RWPE1 (cell line): ENCODE measurements at places on chromosomes 3 and 15.

GRCh38 chr3:128153156-128154041, at the start of gene EEFSEC:
EEFSEC (plus strand) TSS chr3:128153481; CDS start chr3:128153508, 27 bp downstream.
- peak; percentile 73 for DNase-seq

GRCh38 chr3:155497930-155498647, 204.6 kb upstream of the STRIT1 start:
- DNase-seq, result peak; percentile 33

GRCh38 chr15:80202641-80203360, 49.2 kb downstream of the CTXND1 start:
- DNase-seq, result peak; percentile 91

DNA sequence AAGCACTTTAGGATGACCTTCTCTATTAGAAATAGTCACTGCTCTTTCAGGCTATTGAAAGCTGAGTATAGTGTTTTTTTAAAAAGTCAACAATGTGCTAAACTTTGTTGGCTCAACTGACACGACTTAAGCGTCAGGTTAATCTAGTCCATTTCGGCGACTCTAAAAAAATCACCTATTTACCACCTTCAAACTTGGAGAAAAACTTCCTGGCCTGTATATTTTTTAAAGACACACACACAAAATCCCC, 517.8 kb downstream of the FOXP1 start:
- DNase-seq, result no peak

- DNase-seq, result no peak
Measured at GRCh38 chr15:59271595-59272201, 65.1 kb downstream of the LDHAL6B start.

DNA sequence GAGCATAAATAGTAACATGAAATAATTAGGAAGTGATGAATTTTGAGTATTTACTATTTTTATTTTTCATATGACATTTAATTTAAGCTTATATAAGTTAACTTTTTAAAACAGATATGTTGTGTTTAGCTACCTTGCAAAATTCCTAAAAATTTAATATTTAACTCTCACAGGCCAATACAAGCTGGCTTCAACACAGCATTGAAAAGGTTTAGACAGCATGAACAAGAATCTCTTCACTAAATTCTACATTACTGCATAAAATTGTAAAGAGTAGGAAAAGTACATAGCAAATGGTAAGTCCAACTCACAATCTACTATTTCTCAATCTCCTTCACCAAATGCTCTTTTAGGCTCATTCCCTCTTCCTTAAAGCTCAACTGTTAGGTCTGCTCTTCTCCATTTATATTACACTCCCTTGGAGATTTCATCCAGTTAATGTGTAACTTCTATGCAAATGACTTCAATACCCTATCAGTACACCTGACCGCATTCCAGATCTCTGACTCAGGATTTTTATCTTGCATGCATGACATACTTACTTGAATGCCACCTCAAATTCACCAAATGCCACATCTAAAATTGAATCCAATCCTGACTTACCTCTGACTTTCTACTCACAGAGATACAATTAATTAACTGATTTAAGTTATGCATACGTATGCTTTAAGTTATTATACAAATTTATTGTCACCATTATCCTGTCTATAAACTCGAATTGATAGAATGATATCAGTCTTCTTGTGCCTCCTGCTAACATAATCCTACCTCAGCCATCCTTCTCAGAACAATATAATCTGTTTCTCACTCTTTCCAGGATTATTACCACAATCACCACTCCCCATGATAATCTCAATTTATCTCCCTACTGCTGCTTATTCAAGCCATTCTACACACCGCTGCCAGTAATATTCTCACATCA, 127.0 kb downstream of the STAG1 start:
- peak; percentile 43 for DNase-seq

DNA sequence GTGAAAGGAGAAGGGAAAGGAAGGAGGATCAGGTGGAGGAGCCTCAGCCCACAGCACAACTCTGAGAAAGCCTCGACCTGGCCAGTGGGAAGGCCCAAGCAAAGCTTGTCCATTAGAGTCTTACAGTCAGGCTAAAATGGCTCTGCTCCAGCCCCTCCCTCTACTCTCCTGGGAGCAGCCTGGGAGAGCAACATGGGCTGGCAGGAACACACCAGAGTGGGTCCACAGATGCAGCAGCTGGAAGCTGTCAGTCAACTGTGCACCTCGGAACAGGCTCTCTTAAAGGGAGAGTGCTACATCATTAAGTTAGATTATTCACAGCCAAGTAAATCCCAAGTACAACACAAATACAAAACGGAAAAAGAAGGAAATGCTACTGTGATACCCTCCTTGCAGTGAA, 98.0 kb upstream of the LIMD1 start:
- DNase-seq, result no peak

GRCh38 chr3:83193526-83193925, 1432.1 kb upstream of the GBE1 start:
- DNase-seq, result no peak

DNA sequence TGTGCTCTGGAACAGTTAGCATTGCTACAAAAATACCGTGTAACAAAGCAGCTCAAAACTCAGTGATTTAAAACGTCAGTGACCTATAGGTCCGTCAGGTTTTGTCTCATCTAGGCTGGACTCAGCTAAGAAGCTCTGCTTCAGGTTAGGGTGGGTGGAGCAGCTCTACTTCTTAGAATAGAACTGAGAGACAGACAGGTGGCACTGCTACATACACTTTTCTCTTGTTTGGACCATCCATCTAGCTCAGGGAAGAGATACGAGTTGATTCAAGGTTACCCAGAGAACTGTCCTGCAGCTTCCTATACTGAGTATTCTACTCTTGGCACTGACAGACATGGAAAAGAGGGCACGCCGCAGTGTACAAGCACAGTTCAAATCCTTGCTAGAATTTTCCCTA, 456.1 kb downstream of the IGSF11 start:
- no peak for DNase-seq

- no peak for DNase-seq
Measured at GRCh38 chr3:134340982-134341365, 33.3 kb downstream of the AMOTL2 start.

DNA sequence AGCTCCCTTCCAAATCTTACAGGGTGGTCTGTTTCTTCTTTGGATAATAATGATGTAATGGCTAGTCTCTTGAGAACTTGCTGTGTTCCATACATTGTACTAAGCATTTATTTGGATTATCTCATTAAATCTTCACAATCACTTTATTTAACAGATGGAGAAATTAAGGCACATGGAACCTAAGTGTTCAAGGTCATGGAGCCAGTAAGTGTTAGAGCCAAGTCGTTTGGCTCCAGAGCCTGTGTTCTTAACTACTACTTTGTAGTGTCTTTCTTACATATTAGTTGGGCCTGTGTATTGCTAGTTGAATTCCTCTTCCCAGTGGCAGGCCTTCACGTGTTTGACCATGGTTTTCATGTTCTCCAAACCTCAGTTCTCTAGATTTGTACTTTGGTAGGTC, 177.8 kb downstream of the ATG7 start:
- DNase-seq, result no peak

DNA sequence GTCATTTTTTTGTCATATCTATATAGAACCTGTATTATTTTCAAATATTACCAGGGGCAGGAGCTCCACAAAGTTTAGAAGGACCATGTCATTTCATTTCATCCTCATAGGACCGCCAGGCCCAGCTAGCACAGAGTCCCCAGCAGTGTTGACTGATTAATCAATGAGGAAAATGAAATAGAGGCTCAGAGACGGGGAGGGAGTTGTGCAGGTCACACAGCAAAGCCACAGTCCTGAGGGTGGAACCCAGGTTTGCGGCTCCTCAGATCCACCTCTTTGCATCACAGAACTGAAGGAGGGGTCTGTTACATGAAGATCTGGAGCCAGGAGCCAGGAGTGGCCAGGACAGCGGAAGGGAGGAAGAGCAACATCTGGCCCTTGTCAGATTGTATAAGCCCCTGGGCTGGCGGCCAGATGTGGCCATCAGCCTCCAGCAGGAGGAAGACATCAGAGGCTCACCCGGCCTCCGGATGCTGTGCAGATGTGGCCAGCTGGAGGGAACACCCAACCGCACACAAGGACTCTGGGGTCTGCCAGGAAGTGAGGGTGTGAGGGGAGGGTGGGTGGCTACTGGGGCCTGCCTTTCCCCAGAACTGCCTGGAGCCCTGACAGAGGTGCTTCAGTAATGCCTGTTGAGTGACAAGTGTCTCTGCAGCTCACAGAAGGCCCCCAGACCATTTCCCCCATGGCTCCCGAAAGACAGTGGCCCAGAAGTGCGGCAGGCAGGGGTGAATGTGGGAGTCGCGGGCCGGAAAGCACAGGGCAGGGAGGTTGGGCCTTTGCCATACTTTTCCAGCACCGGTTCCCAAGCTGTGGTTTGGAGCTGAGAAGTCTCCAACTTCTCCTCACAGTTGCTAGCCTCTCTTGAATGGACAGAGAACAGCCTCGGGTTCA, 21.3 kb downstream of the EFCC1 start:
- DNase-seq, result no peak

DNA sequence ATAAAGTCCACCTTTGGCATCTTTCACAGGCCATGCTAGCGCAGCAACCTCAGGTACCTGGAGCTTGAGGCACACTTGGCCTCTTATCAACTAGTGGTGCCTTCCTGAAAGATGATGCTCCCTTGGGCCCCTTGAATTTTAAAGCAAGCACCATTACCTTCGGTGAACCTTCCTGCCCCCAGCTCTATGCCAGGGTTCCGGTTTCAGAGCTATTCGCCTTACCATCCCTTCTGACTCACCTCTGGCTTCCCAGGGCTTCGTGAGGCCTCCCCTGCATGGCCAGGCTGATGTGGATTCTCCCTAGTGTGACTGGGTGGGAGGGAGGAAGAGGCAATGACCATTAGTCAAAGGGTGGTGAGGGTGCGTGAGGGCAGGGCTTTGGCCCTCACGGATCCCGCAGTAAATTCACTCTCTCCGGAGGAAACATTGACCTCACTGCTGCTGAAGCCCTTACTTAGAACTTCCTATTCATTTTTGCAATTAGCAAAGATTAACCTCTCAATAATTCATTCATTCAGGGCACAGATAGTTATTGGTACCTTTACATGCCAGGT, 16.3 kb downstream of the BHLHE40 start:
- peak; percentile 58 for DNase-seq

GRCh38 chr15:73724212-73724611, 28.9 kb downstream of the INSYN1 start:
- no peak for DNase-seq

DNA sequence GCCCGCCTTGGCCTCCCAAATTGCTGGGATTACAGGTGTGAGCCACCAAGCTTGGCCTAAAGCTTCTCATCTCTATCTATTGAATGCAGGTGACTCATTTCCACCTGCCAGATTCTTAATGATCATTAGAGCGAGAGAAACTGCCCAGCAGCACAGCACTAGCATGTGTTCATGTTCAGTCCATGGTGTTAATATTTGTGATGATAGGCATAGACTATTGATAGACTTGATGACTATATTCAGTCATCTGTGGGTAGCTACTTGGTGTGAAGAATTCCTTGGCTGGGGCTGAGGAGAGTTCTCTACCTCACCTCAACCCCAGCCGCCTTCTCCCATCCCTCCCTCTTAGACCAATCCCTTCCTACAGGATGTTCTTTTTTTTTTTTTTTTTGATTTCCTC, 60.0 kb downstream of the ST6GAL1 start:
- DNase-seq, result no peak

GRCh38 chr3:20101041-20101440, 60.8 kb downstream of the KAT2B start:
- DNase-seq, result no peak

GRCh38 chr3:109548192-109548938, 211.0 kb upstream of the DPPA4 start:
- no peak for DNase-seq

GRCh38 chr3:183878071-183878470, 6.6 kb downstream of the PARL start:
- DNase-seq, result no peak

DNA sequence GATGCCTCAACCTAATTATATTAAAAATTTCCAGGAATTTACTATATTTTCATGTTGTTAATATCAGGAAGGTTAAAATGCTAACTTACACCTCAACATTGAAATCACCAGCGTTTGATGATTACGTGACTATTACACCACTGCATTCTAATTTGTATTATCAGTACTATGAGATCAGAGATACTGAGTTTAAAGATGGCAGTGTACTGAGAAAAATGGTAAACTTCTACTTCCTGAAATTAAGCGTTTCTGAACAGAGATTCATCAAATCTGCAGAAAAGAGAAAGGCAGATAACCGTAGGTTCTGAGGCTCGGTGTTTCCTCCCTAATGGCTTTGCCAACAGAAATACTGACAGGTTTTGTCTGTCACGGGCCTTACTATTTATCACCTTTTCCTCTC, 69.9 kb downstream of the CRTC3 start:
- DNase-seq, result no peak

- no peak for DNase-seq
Measured at GRCh38 chr3:78712270-78712669, 1055.5 kb downstream of the ROBO1 start.

- DNase-seq, result no peak
Measured at GRCh38 chr15:63900306-63900705, 66.6 kb upstream of the HERC1 start.

- no peak for DNase-seq
Measured at GRCh38 chr15:100168787-100169186, 173.0 kb downstream of the ADAMTS17 start.

- DNase-seq, result peak; percentile 34
Measured at GRCh38 chr3:8490079-8490552, 11.5 kb upstream of the LMCD1 start.

DNA sequence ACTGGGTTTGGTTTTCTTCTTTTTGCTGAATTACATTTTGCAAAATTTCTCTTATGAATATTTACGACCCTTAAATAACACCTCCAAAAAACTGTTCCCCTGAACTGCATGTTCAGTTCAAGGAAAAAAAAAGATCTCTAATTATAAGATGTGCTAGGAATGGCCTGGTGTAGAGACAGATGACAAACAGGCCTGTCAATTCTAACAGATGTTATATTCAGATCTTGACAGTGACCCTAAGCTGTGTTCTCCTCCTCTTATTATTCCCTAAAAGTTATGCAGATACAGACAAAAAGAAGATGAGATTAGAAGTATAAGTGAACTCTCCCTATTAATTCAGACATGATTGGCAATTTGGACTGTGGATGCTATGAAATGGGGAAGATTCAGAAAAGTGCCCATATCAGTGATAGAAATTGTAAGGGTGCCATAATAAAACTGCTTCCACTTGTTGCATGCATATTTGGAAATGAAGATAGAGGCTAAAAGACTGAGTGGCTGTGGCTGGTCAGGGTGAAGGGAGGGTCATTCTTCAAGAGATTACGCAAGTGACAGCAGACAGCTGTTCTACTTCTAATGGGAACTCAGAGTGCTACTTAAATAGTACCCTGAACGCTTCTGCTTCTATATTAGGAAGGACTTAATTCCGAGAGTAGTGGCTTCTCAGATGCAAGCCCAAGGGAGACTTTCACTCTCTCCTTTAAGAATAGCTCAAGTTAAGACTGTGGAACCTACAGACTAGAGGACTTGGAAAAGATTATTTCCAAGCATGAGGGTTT, 75.5 kb downstream of the ADAMTS9 start:
- DNase-seq, result no peak

GRCh38 chr15:48646331-48646730, 822 bp upstream of the FBN1 start:
- DNase-seq, result no peak
